Cerebellar nuclear complex (tissue), 1 donor: ENCODE measurements at places on chromosomes 13 and 19.

DNA sequence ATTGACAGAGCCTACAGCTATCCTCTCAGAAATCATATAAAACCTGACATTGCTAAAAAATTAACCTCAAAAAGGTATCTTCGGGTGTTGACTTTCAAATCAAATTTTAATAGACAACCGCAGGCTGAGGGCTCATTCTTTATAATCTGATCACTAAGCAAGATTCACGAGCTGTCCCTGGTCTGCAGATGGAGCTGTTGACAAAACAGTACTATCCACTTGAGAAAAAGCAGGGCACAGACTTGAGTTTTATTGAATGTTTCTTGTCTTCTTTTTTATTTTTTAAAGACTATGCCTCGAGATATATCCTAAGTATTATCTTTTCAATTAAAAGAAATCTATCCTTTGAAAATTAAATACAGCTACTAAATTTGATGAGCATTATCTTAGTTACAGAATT is 540.5 kb downstream of the PCDH9 start:
- DNase-seq, result no peak

GRCh38 chr19:50415661-50416033 is 3.1 kb upstream of the SPIB start:
- no peak for DNase-seq

- DNase-seq, result no peak
Measured at GRCh38 chr13:27482983-27483382, 32.6 kb upstream of the MTIF3 start.

DNA sequence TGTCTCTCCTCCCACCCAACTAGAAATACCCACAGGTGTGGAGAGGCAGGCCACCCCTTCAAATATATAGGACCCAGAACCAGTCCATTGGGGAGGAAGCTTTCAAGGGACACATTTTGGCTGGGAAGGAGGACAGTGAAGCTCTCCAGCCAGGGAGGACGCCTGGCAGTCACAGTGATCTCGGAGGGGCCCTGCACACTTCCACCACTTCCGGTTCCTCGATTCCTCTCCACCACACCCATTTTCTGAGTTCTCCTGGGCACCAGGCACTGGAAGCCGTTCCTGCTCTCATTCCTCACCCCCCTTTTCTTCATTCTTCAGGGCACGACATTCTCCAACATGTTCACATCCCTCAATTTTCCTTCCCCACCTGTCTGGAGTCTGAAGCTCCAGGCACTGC is 30.4 kb upstream of the CEACAM21 start:
- no peak for DNase-seq

DNA sequence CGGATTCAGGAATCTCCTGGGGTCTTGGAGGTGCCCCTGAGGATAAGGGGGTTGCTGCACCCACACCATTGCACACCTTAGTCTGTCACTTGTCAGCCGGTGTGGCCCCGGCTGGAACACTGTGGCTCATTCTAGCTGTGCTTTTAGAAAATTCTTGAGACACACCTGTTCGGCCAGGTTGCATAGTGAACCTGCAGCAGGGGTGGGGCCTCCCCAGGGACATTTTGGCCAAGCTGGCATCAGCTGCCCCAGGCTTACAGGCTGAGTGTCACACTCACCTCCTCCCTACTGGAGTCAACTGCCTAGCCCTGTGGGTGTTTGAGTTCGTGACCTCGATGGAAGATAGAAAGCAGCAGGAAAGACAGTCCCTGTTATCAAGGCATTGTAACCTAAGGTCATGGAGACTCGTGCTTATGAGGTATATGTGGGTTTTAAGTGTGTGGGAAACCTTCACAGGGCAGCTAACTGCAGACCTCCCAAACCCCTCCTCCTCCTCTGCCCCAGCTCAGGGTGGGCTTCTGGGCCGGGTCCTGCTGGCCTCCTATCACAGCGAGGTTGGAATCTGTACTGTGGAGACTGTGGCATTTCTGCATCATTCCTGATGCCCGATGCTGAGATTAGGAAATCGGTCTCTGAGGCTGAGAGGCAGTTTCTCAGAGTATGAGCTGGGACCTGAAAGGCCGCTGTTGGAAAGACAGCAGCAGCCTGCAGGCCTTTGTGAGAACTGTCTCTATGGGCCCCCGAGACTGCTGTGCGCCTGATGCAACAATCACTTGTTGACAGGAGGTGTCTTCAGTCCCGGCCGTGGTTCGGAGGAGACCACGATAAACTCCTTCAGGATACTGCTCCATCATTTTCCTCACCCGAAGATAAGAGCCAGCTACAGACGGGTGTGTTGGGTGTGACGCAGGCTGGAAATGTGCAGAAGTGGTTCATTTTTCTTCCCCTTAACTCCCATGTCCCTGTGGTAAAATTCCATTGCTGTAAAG is 72.2 kb downstream of the ATP11A start:
- no peak for DNase-seq

DNA sequence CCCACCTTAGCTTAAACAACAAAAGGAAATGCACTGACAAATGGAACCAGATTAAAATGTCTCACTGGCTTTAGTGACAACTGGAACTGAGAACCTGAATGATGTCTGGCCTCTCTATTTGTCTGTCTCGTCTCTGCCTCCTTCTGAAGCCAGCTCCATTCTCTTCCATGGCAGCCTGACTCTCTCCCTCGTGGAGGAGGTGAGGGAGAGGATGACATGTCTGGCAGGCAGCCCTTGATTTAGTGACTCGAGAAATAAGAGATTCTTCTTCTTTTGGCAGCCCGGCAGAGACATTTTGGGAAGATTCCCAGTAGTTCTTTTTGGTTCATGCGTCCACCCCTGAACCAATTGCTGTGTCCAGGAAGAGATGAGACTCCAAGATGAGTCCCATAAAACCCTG is 131.7 kb downstream of the KLF5 start:
- no peak for DNase-seq

GRCh38 chr19:16330806-16331690 is 6.4 kb downstream of the KLF2 start:
- DNase-seq, result no peak

GRCh38 chr19:21705393-21705792 is 62.0 kb downstream of the ZNF100 start:
- no peak for DNase-seq

DNA sequence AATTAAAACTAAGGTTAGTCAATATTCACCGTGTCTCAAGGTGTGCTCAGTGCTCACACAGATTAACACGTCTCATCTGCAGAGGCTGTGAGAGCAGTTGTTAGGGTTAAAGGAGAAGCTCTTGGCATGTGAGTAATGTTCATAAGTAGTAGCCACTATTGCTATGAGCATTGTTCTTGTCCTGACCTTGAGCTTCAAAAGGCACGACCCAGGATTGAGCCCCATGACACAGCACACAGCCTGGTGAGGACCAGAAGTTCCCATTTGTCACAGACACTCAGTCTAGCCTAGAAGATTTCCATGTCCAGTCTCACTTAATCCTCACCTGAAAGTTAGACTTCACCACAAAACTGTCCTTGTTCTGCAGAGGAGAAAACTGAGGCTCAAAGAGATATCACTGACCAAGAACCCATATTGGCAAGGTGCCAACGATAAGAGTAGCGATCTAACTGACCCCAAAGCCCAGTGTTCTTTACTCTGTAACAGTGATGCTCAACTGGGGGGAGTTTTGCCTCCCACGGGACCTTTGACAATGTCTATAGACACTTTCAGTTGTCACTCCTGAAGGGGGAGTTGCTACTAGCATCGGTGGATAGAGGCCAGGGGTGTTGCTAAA is 26.0 kb downstream of the FPR3 start:
- DNase-seq, result no peak
